ENCODE measurements at places on chromosomes 1 and 21.

GRCh38 chr1:200966934-200967333, 56.6 kb downstream of the KIF21B start:
- DNase-seq = no peak

DNA sequence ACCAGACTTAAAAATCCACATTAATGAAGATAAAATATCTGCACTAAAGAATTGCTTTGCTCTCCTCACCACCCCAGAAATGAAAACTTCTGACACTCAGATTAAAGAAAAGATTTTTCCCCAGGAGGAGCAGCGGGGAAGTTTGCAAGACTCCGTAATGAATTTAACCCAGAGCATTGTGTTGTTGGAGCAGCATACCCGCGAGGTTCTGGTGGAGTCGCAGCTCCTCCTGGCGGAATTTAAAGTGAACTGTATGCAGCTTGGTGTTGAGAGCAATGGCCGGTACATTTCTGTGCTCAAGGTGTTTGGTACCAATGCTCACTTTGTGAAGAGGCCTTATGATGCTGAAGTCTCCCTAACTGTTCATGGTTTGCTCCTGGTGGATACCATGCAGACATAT, 46.4 kb downstream of the VPS13D start:
- DNase-seq = peak; percentile 10

DNA sequence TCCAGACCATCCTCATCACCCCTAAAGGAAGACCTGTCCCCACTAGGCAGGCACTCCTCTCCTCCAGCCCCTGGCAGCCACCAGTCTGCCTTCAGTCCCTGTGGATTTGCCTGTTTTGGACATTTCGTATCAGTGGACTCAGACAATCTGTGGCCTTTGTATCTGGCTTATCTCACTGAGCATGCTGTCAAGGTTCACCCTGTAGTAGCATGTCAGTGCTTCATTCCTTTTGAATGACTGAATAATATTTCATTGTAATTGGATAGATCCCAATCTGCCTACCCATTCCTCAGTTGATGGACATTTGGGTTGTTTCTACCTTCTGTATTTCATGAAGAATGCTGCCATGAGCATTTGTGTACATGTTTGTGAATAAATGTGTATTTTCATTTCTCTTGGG, 32.9 kb upstream of the RNF187 start:
- DNase-seq = no peak

GRCh38 chr21:30943243-30943642, 61.9 kb upstream of the KRTAP11-1 start:
- DNase-seq = no peak

GRCh38 chr1:7941437-7941793, 776 bp upstream of the TNFRSF9 start:
- DNase-seq = no peak

GRCh38 chr1:145995148-145995881, 1.1 kb downstream of the TXNIP start:
- DNase-seq = peak; percentile 1

DNA sequence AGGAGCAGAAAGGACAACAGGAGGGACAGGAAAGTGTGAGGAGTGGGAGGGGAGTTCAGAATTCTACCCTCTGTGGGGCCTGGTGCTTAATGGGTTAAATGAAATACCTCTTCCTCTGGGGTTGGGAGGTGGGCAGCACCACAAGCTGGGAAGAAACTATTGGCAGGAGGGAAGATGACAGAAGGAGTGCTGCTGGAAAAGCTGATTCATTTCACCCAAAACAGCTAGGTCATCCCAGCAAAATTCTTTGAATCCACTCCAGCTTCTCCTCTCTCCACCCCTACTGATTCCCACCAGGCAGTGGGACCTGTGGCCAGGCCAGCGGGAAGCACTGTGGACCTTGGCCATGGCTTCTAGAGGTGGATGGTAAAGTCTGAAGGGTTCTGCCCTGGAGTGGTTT, 12.8 kb downstream of the BCAN start:
- no peak for DNase-seq

DNA sequence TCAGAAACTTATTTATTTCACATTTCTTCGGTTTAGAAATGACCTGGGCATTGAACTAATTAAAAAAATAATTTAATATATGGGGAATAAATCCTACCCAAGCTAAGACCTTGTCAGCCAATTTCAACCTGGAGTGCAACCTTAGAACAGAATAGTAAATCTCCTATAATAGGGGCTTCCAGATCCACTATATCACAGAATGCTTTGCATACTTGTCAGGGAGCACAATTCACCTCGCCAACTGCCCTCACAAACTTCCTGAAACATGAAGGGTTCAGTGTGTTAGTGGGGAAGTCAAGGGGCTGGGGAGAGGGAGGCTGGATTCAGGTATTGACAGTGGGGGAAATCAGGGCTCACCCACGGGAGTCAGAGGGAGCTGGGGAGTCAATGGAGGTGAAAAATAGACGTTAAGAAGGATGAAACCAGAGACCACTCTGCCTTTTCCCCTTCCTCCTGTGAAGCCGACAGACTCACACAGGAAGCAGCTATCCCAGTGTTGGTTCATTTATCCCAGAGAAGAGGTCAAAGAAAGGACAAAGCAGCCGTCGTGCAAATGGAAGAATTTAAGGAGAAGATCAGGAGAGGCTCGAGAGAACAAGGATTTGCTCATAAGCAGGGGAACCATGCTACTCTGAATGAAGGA, 453.3 kb downstream of the NUF2 start:
- DNase-seq = no peak

DNA sequence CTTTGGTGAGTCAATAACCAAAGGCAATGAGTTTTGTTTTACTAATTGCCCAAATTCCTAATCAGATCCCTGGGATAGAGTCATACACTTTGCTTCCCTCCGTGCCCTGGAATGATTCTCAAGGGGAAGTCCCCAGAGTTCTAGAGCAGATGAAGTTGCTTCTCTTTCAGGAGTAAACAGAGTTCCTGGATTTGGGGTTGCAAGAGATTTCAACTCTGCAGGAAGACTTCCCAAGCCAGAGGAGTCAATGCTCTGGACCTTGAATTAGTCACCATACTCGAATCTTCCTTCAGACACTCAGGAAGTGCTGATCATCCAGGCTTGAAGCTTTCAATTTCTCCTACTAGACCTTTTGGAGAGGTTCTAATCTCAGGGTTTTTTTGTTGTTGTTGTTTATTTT, 39.6 kb downstream of the FCER1A start:
- DNase-seq = no peak

- DNase-seq = no peak
Measured at GRCh38 chr21:36023092-36023480, 37.2 kb downstream of the SETD4 start.

- peak; percentile 77 for DNase-seq
Measured at GRCh38 chr1:230754796-230755195, 7.6 kb downstream of the CAPN9 start.

DNA sequence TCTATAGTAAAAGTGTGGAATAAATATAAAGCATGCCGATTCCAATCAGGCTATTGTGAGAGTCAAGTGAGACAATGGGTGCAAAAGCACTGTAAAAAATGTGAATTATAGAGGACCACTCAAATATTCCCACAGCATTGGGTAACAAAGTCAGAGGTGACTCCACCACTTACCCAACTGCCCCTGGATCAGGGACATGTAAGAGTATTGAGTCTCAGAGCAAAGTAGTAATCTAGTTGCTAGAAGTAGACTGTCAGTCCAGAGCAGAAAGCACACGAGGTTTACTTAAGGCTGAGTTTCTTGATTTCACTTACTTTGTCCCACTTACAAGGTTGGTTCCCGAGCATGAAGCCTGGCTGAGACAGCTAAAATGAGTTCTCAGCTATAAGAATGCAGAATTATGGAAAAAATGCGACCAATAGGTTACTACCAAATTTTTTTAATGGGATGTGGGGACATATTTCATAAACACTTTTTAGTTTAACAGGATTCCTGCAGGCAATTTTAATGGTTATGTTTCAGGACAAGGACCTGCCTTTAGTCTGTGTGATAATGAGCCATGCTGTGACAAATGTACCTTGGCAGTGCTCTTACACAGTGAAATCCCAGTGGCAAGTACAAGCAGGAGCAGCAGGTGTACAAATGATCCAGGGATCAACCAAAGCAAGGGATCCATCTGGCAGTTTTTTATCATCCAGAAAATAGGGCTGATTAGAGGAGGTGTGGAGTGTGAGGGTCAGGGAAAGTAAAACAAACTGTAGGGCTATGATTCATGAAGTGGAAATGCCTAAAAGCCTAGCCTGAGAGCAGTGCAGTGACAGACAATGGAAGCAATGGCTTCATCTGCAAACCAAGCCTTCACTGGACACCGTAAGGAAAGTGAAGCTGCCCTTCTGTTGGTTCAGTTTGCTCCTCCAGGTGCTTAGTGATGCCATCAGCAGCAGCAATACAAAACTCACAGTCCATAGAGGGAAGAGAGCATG, 156.2 kb upstream of the SPAG17 start:
- DNase-seq = peak; percentile 19

GRCh38 chr1:195335541-195335940, 1272.7 kb downstream of the KCNT2 start:
- no peak for DNase-seq

GRCh38 chr21:41651406-41651805, 115.4 kb downstream of the RIPK4 start:
- DNase-seq = peak; percentile 40

- no peak for DNase-seq
Measured at GRCh38 chr1:29838738-29839320, 602.5 kb downstream of the PTPRU start.

DNA sequence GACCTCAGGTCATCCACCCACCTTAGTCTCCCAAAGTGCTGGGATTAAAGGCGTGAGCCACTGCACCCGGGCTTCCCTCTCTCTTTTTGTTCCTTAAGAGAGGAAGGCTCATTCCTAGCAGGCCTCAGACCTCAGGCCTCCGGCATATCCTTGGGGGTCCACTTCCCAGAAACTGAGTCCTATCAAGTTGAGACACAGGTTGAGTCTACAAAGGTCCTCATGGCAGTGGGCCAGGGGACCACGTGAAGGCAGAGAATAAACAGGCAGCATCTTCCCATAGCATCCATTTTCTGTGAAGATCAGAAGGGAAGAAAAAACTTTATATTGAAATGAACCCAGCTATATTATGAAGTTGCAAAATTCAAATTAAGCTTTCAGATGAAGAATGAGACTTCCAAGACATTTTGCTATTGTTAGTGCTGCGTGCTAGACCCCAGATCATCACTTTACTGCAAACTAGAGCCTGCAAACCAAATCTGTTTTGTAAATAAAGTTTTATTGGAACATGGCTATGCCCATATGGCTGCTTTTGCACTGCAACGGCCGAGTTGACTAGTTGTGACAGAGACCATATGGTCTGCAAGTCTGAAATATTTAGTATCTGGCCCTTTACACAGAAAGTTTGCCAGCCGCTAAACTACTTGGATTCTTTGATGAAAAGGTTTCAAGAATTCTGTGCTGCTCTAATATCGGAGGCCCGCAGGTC, 3.5 kb upstream of the CELA2A start:
- DNase-seq = no peak

GRCh38 chr1:38898653-38899230, 17.4 kb upstream of the GJA9 start:
- DNase-seq = no peak

- DNase-seq = no peak
Measured at GRCh38 chr1:151620286-151620685, 8.4 kb downstream of the SNX27 start.

- no peak for DNase-seq
Measured at GRCh38 chr1:184359909-184360308, 26.9 kb upstream of the C1orf21 start.

Measured in thyroid gland (tissue), 4 donors.